Prostate gland (tissue), 2 donors: ENCODE measurements at places on chromosomes 5 and 9.
A peak's percentile ranks its signal among the peaks of the same experiment; 100 is the strongest.

GRCh38 chr5:122195802-122196394 is 66.6 kb downstream of the ZNF474 start:
- DNase-seq, result peak; percentile 46

- peak; percentile 47 for DNase-seq
Observed at GRCh38 chr9:136901516-136902258, 15.4 kb downstream of the TRAF2 start.

DNA sequence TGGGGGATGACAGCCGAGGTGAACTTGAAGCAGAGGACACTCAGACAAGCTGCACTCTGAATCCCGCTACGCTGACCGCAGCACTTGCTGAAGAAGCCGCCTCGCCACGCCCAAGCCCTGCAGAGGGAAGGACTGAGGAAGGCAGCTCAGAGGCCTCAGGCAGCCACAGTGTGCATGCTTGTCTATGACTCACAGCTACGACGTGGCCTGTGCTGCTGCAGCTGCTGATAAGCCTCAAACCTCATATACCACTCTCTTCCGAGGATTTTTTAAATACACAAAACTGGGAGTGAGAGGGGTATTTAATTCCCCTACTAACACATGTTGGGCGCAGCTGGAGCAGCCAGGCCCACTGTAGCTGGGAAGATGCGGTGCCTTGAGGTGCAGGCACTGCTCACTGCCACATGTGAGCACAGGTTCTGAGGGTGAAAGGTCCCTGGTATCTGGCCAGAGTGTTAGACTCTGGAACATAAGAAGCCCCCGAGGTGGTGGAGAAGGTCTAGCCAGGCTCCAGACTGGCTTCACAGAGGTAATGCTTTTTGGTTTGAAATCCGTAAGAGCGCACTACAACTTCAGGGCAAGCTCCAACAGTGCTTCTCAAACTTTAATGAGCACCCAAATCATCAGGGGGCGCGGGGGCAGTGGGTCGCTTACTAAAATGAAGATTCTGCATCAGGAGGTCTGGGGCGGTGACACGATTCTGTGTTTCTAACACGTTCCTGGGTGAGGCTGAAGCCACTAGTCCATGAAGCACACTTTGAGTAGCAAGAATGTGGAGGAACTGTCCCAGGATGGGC is 196.8 kb downstream of the AUH start:
- no peak for DNase-seq

DNA sequence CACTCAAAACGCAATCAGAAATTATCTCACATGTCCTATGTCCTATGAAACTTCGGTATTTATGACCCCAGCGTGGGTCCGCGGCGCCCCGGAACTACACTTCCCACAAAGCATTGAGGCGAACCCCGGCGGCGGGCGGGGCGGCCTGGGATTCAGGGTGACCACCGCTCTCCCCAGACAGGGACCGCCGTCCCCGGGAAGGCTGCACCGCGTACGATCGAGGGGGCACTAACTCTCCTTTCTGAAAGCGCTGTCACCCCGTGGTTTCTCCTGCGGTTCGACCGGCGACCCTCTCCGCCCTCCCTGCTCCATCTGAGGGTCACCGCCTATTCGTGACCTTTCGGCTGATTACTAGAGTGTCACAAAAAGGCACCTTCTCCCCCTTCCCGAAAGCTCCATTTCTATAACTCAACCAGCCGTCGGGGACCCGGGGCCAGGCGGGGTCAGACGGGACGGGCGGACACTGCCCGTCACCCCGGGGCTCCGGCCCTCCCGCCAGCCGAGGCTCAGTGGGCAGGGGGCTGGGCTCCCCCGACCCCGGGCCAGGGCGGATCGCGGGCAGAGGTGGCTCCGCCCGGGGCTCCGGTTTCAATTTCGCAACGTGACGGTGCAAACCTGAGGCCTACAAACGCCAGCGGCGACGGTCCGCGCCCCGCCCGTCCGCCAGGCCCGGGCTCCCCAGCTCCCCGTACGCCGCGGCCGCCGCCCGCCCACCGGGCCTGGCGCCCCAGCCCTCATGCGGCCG is 1.3 kb downstream of the ECPAS start:
- DNase-seq, result peak; percentile 74

GRCh38 chr9:130588416-130588815 is 9.0 kb downstream of the FUBP3 start:
- DNase-seq, result no peak

DNA sequence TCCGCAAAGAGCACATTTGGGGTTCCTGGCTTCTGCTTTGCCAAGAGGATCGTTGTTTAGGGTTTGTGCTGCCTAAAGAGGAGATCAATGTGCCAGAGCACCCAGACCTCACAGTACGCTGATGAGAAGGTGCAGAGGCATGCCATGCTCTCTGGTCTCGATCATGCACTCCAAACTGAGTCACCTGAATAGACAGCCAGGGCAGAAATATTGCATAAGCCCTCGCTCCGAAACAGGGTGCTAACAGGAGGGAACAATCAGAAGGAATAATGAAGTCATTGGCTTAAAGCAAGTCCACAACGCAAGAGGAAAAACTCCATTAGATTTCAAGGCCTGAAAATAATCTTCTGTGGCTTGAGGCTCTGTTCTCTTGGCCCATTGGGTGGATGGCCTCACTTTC is 124.3 kb downstream of the GCNT1 start:
- no peak for DNase-seq

- no peak for DNase-seq
Observed at GRCh38 chr5:45038366-45038987, 229.7 kb downstream of the MRPS30 start.

GRCh38 chr5:124660229-124661093 is 86.0 kb downstream of the ZNF608 start:
- no peak for DNase-seq

DNA sequence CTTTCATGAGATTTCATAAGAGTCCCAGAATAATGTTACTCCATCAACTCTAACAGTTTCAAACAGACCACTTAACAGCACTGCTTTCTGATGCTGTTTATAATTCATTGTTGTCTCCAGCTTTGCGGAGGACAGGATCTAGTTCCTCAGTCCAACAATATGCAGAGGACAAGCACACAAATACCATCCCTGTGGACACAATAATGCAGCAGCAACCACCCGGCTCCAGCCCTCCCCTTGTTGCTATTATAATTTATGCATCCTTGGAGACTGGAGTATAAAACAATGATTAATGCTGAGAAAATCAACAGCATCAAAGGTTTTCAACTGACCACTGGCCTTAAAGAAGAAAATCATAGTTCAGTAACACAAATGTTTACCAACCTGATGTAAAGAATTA is 108.3 kb downstream of the DENND1A start:
- no peak for DNase-seq

- no peak for DNase-seq
Observed at GRCh38 chr5:15968993-15969392, 210.6 kb downstream of the MARCHF11 start.

GRCh38 chr9:98142182-98142907 is 23.3 kb upstream of the TRIM14 start:
- DNase-seq, result peak; percentile 50
